Stimulated activated memory B cell treated with anti-CD40 and anti-IgM and Interleukin-4, amounts not matched to agents 10 μg/mL and 1 μg/mL and 100 μg/mL, for 72 hours (primary cell): ENCODE measurements at places on chromosomes 4 and X.

DNA sequence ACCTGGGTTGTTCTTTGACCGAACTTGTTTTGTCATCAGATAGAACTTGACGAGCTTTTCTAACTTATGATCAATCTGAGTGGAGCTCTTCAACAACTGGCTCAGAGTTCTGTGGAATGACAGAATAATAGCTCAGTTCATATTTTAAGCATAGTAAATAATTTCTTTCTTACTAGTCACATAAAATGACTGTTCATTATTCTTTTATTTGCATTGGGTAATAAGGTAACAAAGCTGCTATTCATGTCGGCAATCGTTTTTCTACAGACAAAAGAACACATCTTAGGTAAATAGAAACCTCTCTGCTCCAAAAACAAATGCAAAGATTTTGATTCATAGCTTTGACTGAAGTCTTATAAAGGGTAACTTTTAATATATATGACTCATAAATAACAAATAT is 57.3 kb upstream of the CXCL8 start:
- ATAC-seq = no peak

DNA sequence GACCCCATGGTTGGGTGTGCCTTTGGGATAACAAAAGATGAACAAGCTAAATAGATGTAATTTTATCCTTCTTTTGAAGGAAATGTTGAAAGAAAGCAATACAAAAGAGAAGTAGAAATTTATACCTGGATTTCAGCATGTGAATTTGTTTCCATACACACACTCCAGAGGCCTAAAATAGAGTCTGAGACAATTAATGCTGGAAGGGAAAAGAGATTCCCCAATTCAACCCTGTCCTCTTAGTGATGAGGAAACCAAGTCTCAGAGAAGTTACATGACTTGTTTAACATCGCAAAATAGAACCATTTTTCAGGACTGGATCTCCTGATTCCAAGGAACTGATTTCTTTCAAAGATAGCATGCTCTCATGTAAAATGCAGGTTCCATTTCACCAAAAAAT is 37.3 kb upstream of the MYOZ2 start:
- no peak for ATAC-seq

DNA sequence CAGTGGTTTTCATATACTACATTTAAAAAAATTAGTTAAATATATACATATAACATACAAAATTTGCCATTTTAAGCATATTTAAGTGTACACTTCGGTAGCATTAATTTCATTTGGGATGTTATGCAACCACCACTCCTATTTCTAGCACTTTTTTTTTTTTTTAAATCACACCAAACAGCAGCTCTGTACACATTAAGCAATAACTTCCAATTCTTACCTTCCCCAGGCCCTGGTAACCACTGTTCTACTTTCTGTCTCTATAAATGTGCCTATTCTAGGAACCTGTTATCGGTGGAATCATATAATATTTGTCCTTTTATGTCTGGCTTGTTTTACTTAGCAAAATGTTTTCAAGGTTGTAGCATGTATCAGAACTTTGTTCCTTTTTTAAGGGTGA is 39.1 kb downstream of the TMEM164 start:
- ATAC-seq = no peak

- ATAC-seq = peak; percentile 21
Observed at GRCh38 chrX:54043541-54044125, 640 bp downstream of the PHF8 start.

GRCh38 chrX:48945517-48946348 is 11.7 kb downstream of the OTUD5 start:
- no peak for ATAC-seq
